Hepatocyte (in vitro differentiated cells): ENCODE measurements at places on chromosomes 6 and 20. TPM values are rescaled to one million over a fixed set of nuclear protein-coding genes. Genes with fewer than 3 reads are reported as not detected.

- DNase-seq: no peak
- no peaks in the 10 kb centered on the region for H3K27me3 ChIP-seq
- no peaks in the 10 kb centered on the region for H3K4me1 ChIP-seq
- no peak overlapping the region for H3K27ac ChIP-seq
- no peak overlapping the region for H3K4me3 ChIP-seq
- no peaks in the 10 kb centered on the region for H3K36me3 ChIP-seq
These were observed 16.2 kb upstream of the SGK2 start for GRCh38 chr20:43542674-43543073.

- H3K4me3 ChIP-seq: no peak overlapping the region
- no peak overlapping the region for H3K27ac ChIP-seq
- no peaks in the 10 kb centered on the region for H3K27me3 ChIP-seq
- H3K4me1 ChIP-seq: no peaks in the 10 kb centered on the region
- no peaks in the 10 kb centered on the region for H3K36me3 ChIP-seq
These were observed 11.4 kb downstream of the KIAA0408 start for GRCh38 chr6:127447780-127448179.

DNA sequence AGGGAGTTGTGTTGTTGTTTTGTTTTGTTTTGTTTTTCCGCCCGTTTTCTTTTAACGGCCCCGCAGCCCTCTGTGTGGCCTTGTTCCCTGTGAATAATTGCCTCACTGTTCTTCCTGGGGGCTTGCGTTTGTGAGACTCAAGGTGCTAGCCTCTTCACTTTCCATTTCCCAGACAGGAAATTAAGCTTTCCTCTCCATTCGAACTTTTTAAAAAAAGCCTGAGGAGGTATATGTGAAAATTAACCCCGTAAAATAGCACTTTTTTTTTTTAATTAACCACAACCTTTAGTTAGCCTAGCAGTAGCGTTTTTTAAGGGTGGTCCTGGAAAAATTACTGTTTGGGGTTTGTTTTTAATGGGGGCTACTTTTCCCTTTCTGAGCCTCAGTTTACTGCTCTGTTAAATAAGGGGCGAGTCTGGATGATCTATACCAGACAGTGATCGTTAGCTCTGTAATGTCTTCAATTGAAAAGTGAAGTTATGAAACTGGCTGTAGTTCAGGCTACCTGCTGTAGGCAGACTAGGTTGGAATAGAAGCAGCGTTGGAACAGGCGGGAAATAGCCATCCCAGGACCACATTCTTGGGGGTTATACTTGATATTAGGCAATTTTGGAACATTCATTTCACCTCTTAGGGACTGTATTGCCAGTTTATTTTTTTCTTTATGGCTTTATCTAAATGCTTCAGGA is 1.7 kb downstream of the STX16 start:
- no peak for DNase-seq
- peak overlapping the region; percentile 97 for H3K4me3 ChIP-seq
- peaks cover 30% of the 10 kb centered on the region for H3K4me1 ChIP-seq
- H3K27me3 ChIP-seq: no peaks in the 10 kb centered on the region
- peak overlapping the region; percentile 97 for H3K27ac ChIP-seq

GRCh38 chr20:54416770-54417169 is 58.6 kb upstream of the DOK5 start:
- H3K27me3 ChIP-seq: no peaks in the 10 kb centered on the region
- H3K27ac ChIP-seq: no peak overlapping the region
- H3K4me1 ChIP-seq: no peaks in the 10 kb centered on the region
- no peak overlapping the region for H3K4me3 ChIP-seq

The FOXA2 gene
- total RNA-seq: 7.9 and 11.1 TPM in 2 replicates

The COL11A2 gene
- 2.5 and 3.0 TPM in 2 replicates for total RNA-seq

The ECT2L gene
- total RNA-seq: 0.16 TPM in 1 of 2 replicates, not detected in the other

The KCNK16 gene
- not detected in 2 replicates for total RNA-seq

The REPS1 gene
- total RNA-seq: 39.3 and 43.1 TPM in 2 replicates

The SUPT3H gene
- total RNA-seq: 6.8 and 9.1 TPM in 2 replicates
